Upper lobe of right lung (tissue), 1 donor: ENCODE measurements at places on chromosomes 7 and 10. TPM values are rescaled to one million over a fixed set of nuclear protein-coding genes. Genes with fewer than 3 reads are reported as not detected.

DNA sequence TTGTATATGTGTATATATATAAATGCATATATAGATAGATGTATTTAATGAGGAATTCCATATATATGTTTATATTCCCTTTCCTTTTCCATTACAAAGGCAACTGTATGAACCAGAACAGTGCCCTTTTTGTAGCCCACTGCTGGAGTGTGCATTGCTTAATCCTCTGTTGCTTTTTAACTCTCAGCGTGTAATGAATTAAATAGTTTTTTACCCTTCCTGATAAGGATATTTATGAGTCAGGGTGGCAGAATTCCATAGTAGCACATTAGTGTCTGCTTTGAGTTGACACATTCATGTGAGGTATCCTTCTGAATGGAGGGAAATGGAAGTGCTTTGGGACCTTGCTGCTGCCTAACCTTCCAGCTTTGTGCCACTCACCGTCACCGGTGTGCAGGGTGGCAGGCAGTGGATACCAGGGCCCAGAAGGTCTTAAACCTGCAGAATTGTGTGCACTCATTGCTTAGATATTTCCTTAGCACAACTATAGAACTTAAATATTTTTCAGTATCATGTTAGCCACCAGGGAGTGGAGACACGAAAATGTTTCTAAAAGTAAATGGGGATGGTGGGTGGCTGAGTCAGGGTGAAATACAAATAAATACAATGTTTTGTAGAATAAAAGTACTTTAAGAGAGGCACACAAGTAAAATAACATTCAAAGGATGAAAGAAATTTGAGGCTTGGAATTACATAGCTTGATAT lies 117.9 kb downstream of the SND1 start:
- DNase-seq = no peak

Gene TPST1
- total RNA-seq = 20.1 TPM

DNA sequence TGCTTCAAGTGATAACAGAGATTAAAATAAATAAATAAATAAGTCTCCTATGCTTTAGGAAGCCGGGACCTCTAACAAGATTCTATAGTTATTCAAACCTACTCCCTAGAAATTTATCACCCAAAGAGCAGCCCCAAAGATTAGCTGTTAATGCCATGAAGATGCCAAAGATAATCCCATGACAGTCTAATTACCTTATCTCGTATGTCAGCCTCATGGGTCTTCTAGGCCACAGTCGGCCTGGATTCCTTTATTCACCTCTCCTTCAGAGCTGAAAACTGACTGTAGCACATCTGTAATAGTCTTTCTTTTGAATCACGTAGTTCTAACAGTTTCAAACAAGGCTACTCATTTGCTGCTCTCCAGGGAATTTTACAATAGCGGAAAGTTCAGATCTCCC lies 24.2 kb downstream of the COL1A2 start:
- no peak for DNase-seq

GRCh38 chr7:133742709-133743538 lies 384.2 kb upstream of the LRGUK start:
- no peak for DNase-seq

DNA sequence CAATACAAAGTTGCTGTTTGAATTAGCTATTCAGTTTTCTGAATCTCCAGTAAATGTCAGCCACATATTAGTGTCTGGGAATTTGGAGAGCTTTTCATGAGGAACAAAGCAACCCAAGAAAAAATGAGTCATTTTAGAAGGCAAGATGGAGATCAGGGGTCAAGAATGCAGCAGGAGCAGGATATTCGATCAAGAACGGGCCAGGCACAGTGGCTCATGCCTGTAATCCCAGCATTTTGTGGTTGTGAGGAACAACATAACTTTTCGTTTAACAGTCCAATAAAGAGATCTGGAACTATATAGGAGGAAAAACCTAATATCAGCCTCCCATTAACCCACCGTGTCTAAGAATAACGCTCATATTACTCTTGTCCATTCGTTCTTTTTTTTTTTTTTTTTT lies 600.5 kb downstream of the MAGI2 start:
- no peak for DNase-seq

Gene PLEKHS1
- total RNA-seq = not detected

DNA sequence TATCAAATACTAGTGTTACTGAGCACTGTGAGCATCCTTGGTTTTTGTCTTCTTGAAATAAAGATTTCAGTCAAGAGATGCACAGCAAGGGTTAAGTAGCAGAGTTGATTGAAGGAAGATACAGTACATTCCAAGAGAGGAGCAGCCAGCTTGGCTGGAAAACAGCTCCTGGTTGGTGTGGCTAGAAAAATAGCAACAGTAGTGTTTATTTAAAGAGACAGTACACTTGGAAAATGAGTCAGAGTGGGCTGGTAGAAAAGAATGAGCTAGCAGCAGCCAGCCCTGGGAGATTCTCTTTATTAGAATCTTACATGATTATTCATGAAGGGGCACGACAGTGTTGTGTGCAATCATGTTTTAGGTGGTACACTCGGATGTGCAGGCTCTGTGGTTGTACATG lies 1016.4 kb upstream of the SORCS1 start:
- no peak for DNase-seq

- DNase-seq = peak; percentile 5
Observed at GRCh38 chr7:2996141-2996540, 47.5 kb downstream of the CARD11 start.

DNA sequence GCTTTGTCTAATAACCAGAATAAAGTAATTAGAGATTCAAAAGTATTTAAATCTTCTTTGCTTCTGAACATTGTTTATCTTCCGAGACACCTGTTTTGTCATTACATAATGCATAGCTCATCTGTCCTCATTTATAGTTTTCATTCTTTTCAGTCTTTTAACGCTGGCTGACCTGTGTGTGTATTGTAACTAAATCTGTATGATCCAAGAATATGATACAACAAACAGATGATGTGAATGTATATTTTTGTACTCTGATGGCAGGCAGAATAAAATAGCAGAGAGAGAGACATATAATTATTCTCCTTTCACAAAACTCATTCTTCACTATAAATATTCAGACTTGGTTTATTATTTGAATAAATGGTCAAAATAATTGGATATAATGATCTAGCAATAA lies 80.6 kb downstream of the ORC5 start:
- no peak for DNase-seq

DNA sequence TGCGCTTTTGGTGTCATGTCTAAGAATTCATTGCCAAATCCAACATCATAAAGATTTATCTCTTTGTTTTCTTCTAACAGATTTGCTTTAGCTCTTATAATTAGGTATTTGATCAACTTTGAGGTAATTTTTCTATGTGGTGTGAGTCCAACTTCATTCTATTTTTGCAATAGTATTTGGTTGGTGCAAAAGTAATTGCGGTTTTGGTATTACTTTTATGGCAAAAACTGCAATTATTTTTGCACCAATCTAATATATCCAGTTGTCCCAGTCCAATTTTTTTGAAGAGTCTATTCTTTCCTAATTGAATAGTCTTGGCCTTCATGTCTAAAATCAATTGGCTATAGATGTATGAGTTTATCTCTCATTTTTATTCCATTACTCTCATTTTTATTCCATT lies 535.5 kb downstream of the ATRNL1 start:
- no peak for DNase-seq

- no peak for DNase-seq
Observed at GRCh38 chr7:150686030-150686631, 625 bp downstream of the GIMAP2 start.

Gene BEND7
- total RNA-seq = 31.1 TPM

DNA sequence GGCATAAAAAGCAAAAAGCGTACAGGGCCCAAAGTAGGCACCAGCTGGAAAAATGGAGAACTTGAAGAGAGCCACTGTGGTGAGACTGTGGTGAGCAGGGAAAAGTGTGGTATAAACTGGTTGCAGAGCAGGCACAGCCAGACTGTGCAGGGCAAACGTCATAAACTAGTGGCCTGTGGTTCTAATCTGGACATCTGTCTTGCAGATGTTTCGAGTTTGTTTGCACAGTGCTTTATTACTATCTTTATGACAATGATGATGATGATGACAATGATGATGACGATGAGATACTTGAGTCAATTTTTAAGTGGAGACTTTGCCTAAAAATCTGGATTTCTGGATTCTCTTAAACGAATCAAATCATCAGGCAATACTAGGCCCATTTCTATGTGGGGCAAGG lies 45.7 kb downstream of the SEMA3C start:
- no peak for DNase-seq

Gene TMEM176B
- total RNA-seq = 68.2 TPM

Gene TRPV5
- total RNA-seq = not detected

- no peak for DNase-seq
Observed at GRCh38 chr10:76080451-76080850, 649.0 kb downstream of the LRMDA start.

Gene GBX1
- total RNA-seq = not detected

DNA sequence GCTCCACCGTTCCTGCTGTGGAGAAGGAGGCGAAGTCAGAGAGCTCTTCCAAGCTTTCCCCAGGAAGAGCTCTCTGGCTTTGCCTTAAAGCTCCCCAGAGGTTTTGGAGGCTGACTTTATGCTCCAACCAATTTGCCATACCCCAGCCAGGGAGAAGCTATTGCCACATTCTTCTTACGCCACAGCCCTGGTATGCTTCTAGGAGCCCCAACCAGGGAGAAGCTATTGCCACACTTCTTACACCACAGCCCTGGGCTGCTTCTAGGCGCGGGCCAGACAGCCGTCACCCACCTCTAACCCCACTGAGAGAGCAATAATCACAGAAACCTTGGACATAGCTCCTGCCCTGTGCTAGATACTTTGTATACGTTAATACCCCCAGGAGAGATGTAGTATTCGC lies 951 bp downstream of the ELOVL3 start:
- peak; percentile 76 for DNase-seq

Gene PRRT4
- total RNA-seq = 0.26 TPM

GRCh38 chr10:122103592-122103991 lies 114.6 kb downstream of the TACC2 start:
- DNase-seq = no peak

- DNase-seq = no peak
Observed at GRCh38 chr7:41425926-41426325, 277.0 kb downstream of the INHBA start.

Gene ATRNL1
- 0.93 TPM for total RNA-seq

- DNase-seq = no peak
Observed at GRCh38 chr7:24659505-24659904, 86.3 kb downstream of the PALS2 start.

GRCh38 chr10:126302826-126303665 lies 85.2 kb downstream of the ADAM12 start:
- DNase-seq = no peak

Gene PIP
- total RNA-seq = not detected

DNA sequence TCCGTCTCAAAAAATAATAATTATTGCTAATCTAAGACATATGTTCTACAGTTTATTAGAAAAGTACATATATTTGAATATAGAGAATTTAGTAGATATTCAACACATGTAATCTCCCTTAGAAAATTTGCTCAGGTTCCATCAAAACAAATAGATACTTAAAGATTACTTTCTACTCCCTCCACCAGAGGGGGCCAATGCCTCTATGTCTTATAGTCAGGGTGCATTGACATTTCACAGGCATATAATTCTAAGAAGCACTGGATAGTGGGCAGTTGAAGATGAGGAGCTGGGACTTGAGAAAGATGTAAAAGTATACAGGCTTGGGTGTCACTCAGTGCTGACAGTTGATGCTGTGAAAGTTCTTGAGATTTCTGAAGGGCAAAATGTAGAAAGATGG lies 301.6 kb upstream of the HPS1 start:
- no peak for DNase-seq

Gene PAPOLB
- total RNA-seq = 0.38 TPM

Gene SDHAF3
- total RNA-seq = 10.0 TPM

GRCh38 chr10:21726601-21727225 lies 192.7 kb downstream of the MLLT10 start:
- no peak for DNase-seq

DNA sequence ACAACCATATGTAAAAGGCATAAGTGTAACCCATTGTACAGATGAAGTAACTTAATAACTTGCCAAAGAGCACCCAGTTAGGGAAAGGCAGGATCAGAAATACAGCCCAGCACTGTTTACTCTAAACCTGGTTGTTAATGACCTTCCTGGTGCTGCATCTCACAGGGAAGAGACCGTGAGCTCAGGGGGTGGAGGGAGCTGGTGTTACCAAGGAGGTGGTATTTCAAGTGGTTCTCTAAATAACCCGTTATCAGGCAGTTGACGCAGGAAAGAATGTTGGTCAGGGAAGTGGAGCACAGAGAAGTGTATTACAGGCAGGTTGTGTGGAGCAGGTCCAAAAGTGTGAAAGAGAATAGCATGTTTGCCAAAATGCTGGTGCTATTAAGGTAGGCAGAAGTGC lies 4.4 kb upstream of the ST7 start:
- no peak for DNase-seq

Gene RADIL
- total RNA-seq = 7.3 TPM

DNA sequence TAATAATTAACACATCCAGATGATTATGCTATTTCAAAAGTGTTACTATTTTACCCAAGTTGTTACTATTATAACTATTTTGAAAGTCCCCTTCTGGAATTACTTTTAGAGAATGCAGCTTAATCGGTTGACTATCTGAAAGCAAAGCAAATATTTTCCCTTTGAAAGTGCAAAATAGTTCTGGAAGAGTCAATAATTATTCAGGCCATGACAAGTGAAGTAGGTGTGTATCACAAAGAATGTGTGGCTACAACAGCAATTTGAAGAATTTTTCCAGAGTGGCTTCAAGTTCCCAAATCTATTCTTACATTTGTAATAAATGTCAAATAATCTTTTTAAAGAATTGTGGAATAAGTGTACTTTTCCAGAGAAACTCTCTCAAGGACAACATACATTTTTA lies 42.8 kb downstream of the RNLS start:
- no peak for DNase-seq

DNA sequence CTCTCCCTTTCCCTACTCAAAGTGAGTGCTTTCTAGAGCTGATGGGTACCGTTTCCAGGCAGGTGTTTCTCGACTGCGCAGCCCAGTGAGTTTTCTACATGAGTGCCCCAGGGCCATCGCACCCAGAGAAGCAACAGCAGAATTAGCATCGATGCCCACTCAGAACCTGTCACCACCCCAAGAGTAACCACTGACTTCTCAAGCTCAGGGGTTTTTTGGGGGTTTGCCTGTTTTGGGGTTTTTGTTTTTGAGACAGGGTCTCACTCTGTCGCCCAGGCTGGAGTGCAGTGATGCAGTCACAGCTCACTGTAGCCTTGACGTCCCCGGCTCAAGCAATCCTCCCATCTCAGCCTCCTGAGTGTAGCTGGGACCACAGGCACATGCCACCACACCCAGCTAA lies 25.7 kb downstream of the SNX8 start:
- DNase-seq = no peak

GRCh38 chr10:17685233-17685840 lies 41.4 kb downstream of the STAM start:
- no peak for DNase-seq

GRCh38 chr7:148535217-148535616 lies 55.3 kb upstream of the C7orf33 start:
- DNase-seq = no peak

- no peak for DNase-seq
Observed at GRCh38 chr7:52753855-52754254, 281.6 kb upstream of the POM121L12 start.

Gene ZCWPW1
- 4.8 TPM for total RNA-seq

DNA sequence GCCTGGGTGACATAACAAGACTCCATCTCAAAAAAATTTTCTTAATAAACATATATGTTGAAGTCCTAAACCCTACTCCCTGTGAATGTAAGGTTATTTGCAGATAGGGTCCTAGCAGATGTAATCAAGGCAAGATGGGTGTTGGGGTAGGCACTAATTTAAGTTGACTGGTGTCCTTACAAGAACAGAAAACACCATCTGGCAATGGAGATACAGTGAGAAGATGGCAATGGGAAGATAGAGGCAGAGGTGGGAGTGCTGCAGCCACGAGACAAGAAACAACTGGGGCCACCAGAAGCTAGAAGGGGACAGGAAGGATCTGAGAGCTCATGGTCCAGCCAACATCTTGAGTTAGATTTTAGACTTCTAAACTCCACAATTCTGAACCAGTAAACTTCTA lies 606.4 kb downstream of the CNTNAP2 start:
- no peak for DNase-seq
